ENCODE measurements at places on chromosomes 1 and 21. TPM values are rescaled to one million over a fixed set of nuclear protein-coding genes. Genes with fewer than 3 reads are reported as not detected.
A peak's percentile ranks its signal among the peaks of the same experiment; 100 is the strongest.

DNA sequence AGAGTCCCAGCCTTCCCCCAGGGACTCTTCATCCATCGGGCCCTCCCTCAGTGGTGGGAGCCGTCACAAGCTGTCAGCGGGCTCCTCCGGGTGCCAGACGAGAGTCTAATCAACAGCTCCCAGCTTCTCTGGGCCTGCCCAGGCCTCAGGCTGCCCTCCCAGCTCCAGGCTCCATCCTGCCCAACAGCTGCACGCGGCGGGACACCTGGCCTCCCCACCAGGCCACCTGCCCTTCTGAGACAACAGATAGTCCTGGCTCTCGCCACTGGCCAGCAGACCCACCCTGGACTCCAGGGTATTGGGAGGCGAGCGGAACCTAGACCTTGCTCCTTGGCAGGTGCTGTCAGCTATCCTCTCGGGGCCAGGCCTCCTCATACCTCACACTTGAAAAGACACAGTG, 3.1 kb downstream of the WNT4 start:
- no peak for DNase-seq

GRCh38 chr21:43944757-43945156, 67.4 kb upstream of the TRAPPC10 start:
- DNase-seq = no peak

- DNase-seq = no peak
These were observed 312.1 kb downstream of the DISC1 start for GRCh38 chr1:231938711-231939110.

GRCh38 chr1:205301842-205302588, 19.5 kb downstream of the NUAK2 start:
- no peak for DNase-seq

Gene BARHL2
- total RNA-seq = not detected

Gene ALPL
- 84.8 TPM for total RNA-seq

Gene YIPF1
- 29.1 TPM for total RNA-seq

GRCh38 chr1:180141381-180141934, 13.2 kb upstream of the QSOX1 start:
- no peak for DNase-seq

Gene LCE2C
- not detected for total RNA-seq

Gene ZNHIT6
- total RNA-seq = 21.5 TPM

Gene SPRR2B
- not detected for total RNA-seq

Gene PLPP3
- total RNA-seq = 26.7 TPM

DNA sequence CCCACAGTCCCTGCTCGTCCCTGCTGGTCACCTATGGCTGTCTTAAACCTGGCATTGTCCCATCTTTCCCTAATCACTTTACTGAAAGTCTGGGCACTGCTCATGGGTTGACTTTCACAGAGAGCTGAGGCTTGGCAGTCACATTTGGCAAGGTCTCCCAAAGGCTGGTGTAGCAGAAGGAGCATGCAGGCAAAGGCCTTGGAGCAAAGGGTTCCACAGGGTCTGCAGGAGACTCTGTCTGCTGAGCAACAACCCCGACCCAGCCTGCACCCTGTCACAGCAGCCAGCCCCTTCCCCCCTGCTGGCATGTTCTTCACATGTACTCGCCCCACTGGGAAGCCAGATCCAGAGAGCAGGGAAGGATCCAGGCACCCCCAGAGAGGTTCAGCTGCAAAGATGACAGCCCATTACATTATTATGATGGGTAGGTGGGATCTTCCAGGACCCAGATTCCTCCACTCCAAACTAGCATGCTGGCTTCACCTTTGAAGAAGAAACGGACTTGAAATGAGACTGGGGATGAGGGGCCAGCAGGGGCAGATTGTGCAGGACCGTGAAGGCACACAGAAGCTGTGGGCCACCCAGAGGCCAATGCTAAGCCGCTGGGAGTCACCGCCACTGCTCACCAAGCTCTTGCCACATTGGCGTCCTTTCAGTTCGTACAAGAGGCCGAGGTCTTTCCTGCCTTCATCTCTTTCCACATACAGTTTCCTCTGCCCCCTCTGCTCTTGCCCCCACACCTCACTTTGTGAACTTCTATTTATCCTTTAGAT, 14.2 kb upstream of the TMEM125 start:
- DNase-seq = no peak

- DNase-seq = no peak
These were observed 112.2 kb upstream of the IPO9 start for GRCh38 chr1:201716742-201717135.

GRCh38 chr1:37434292-37435225, 39.8 kb upstream of the ZC3H12A start:
- DNase-seq = peak; percentile 86

GRCh38 chr1:114286179-114286578, 132.5 kb upstream of the SYT6 start:
- DNase-seq = no peak

GRCh38 chr1:34155860-34156259, 9.2 kb downstream of the CSMD2 start:
- no peak for DNase-seq

DNA sequence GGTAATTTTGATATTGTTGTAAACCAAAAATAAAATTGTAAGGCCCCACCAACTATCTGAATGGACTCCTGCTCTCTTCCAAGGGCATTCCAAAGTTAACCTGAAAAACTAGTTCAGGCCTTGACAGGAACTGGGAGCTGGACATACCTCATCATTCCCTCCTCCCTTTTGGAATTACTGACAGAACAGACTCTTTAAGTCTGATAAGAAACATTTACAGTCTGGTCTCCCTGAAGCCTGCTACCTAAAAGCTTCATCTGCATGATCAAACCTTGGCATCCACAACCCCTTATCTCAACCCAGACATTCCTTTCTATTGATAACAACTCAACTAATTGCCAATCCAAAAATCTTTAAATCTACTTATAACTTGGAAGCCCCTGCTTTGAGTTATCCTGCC, 123.8 kb downstream of the TLR5 start:
- no peak for DNase-seq

DNA sequence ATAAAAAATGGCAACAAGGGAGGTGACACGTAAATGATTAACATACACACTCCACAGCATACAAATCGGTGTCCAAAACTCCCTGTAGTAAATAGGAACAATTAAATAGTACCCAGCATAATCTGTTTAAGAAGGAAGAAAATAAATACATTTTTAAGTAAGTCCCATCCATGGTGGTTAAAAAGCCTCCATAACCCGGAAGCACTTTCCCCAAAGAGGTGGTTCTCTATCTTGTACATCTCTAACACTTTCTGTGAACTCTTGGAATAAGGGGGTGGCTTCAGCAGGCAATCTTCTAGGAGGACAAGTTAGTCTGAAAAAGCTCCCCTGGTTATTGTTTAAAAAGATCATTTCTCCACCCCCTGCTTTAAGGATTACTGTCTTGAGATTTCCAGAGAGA, 76.9 kb downstream of the PTPN14 start:
- DNase-seq = no peak

- no peak for DNase-seq
These were observed 10.6 kb downstream of the FCMR start for GRCh38 chr1:206911064-206911663.

DNA sequence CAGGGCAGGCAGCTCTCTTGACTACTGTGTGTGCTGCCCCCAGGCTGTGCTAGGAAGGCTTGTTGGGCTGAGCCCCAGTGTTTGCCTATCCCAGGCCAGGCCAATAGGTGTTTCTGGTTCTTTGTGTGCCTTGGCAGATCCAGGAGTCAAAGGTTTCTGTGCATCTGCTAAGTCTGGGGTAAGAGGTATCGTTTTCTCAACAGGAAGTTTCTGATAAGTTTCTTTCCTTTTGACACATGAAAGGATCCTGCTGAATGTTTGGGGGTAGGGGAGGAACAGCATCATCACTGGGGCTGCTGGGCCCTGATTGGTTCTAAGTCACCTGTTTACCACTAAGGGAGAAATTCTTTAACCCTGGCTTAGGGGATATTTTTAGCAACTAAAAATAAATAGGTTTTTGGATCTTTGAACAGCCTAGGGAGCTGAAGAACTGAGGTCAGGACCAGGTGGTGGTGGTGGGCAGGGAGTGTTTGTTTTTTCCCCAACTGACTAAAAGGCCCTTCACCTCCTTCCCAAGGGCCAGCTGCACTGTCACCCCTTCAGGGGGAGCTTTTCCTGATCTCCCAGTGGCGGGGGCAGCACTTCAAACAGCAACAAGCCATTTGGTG, 85.1 kb downstream of the KCNN3 start:
- DNase-seq = no peak

Gene HLX
- 0.88 TPM for total RNA-seq

DNA sequence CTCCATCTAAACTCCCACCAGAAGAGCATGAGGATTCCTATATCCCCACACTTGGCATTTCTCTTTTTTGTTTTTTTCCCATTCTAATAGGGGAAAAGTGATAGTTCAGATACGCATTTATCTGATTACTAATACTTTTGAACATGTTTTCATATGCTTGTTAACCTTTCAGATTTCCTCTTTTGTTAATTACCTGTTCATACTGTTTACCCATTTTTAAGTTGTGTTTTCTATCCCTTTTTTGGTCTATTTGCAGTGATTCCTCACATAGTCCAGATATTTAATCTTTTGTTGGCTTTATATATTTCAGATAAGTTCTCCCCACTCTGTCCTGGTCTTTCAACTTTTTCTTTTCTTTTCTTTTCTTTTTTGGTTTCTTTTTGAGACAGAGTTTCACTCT, 13.6 kb upstream of the PIGK start:
- DNase-seq = no peak

DNA sequence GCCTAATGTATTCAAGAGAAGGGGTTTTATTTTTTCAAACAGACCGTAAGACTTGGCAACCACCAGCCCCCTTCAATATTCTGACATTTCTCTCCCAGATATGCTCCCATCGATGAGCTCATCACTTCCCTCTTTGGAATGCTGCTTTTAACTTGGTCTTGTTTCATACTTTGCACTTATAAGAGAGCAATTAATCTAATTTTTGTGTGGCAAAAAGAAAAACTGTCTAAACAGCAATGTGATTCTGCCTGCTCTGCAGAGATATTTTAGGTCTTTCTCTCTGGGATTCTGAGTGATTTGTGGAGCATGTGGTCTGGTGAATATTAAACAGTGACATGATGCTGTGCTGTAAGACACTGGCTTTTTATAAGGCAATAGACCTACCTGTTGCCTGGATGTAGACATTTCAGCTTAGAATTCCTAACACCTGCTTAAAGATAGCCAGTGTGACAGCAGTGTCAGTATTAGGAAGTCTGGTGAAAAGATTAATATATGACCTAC, 284.8 kb downstream of the BACH1 start:
- DNase-seq = no peak

DNA sequence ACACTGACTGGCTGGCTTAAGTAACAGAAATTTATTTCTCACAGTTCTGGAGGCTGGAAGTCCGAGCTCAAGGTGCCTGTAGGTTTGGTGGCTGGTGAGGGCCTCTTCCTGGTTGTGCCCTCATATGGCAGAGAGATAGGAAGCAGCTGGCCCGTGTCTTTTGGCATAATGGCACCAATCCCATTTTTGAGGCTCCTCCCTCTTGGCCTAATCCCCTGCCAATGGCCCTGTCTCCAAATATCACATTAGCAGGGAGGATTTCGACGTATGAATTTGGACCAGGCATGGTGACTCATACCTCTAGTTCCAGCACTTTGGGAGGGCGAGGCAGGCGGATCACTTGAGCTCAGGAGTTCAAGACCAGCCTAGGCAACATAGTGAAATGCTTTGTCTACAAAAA, 37.4 kb downstream of the AGPAT3 start:
- DNase-seq = no peak

Gene SORT1
- total RNA-seq = 41.5 TPM

Gene SLC2A5
- not detected for total RNA-seq

Gene SPATA46
- total RNA-seq = not detected

GRCh38 chr1:117930484-117930883, 945 bp downstream of the WDR3 start:
- DNase-seq = no peak

Gene TDRD10
- total RNA-seq = 0.31 TPM

DNA sequence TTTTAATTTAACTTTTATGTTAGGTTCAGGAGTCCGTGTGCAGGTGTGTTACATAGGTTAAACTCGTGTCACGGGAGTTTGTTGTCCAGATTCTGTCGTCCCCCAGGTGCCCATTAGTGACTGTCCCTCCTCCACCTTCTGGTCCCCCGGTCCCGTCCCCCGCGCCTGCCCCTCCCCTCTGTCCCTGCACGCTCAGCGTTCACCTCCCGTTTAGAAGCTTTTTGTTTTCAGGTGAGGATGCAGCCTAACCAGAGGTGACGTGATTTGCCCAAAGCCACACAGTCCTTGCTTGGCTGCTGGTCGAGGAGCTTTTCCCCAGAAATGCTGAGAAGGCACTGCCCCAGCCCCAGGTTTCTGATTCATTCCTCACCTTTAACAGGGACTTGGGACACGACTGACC, 844 bp downstream of the C1orf146 start:
- DNase-seq = peak; percentile 34

- DNase-seq = no peak
These were observed 26.2 kb downstream of the FMN2 start for GRCh38 chr1:240117930-240118329.

GRCh38 chr1:26168410-26169197, at the start of gene C1orf232:
Gene C1orf232 (minus strand): TSS chr1:26168963. CDS start chr1:26168499, 464 bp downstream.
- no peak for DNase-seq

- no peak for DNase-seq
These were observed 14.1 kb upstream of the NUF2 start for GRCh38 chr1:163307479-163308171.

- DNase-seq = no peak
These were observed 26.3 kb downstream of the CAPN9 start for GRCh38 chr1:230773396-230774033.

Gene PDE9A
- 28.2 TPM for total RNA-seq

GRCh38 chr1:229101011-229101871, 169.7 kb upstream of the RAB4A start:
- DNase-seq = no peak

Gene TTC34
- total RNA-seq = 1.0 TPM

GRCh38 chr1:18385239-18385790, 95.4 kb upstream of the KLHDC7A start:
- peak; percentile 65 for DNase-seq

- no peak for DNase-seq
These were observed 387.9 kb downstream of the NUF2 start for GRCh38 chr1:163709636-163710035.

GRCh38 chr21:38242061-38242460, 14.7 kb upstream of the KCNJ15 start:
- DNase-seq = no peak

GRCh38 chr1:175075572-175076568, 8.2 kb downstream of the TNN start:
- peak; percentile 36 for DNase-seq

DNA sequence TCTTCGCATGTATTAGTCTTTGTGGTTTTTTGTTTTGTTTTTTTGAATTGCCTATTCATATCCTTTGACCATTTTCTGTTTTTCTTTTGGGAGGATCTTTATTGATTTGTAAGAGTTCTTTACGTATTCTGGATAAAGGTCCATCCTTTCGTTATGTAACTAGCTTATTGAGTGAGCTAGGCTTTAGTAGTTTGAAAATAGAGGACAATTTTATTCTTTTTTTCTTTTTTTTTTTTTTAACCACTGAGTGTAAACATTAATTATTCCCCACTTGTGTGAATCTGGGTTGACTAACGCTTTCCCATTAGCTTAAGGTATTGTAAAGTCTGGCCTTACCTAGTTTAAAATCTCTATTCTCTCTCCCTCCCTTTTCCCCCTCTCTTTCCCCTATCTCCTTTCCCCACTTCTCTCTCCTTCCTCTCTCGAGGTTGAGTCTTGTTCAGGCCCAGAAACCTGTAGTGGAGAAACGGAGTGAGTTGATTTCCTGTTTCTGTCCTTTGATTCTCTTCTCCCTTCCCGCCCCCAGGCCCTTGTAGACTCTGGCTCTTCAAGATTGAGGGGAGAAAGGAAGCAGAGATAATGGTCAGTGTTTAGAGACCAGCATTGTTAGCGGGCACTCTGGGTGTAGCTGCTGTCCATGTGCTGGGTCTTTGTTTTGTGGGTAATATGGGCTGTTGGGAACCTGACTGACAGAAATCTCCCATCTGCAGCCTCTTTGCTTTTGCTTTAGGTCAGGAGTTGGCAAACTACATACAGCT, 1.5 kb downstream of the MORC3 start:
- DNase-seq = peak; percentile 46

Gene SPRR2F
- not detected for total RNA-seq
